ENCODE measurements at places on chromosomes 1 and 21. TPM values are rescaled to one million over a fixed set of nuclear protein-coding genes. Genes with fewer than 3 reads are reported as not detected.

SPRR2D gene
- polyA plus RNA-seq: not detected

TMEM61 gene
- polyA plus RNA-seq: 0.24 TPM

GNG4 gene
- 1.5 TPM for polyA plus RNA-seq

RBP7 gene
- polyA plus RNA-seq: 1.3 TPM

TNFRSF18 gene
- polyA plus RNA-seq: 0.51 TPM

KRTAP7-1 gene
- polyA plus RNA-seq: not detected

KDF1 gene
- 7.9 TPM for polyA plus RNA-seq

RORC gene
- polyA plus RNA-seq: 8.1 TPM

LRRIQ3 gene
- polyA plus RNA-seq: 3.0 TPM

DNA sequence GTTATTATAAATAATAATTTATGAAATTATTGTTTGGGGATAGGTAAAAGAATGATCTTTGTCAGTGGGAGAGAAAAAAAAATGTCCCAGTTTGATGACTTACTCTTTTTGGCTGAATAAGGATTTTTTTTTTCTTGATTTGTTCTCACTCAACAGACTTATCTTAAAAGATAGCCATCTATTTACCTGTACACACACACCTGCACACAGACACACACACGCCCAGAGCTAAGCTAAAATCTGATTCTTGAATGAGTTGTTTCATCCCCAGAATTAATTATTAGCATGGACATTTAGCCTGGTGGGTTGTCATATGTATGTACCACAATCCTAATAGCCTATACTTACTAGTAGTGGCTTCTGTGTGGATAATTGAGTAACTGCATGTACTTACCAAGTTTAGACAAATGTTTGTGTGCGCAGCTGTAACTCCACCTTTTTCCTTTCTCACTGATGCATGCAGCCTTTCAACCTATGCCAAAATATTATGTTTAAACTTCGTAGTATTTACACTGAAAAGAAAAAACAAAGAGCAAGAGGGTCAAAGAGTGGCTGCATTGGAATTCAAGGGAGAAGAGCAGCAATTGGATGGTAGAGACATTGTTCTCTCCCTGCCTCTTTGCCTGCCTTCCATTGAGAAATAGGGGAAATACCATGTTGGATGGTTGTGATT is 174.3 kb downstream of the ADGRL2 start:
- no peak for DNase-seq

DNA sequence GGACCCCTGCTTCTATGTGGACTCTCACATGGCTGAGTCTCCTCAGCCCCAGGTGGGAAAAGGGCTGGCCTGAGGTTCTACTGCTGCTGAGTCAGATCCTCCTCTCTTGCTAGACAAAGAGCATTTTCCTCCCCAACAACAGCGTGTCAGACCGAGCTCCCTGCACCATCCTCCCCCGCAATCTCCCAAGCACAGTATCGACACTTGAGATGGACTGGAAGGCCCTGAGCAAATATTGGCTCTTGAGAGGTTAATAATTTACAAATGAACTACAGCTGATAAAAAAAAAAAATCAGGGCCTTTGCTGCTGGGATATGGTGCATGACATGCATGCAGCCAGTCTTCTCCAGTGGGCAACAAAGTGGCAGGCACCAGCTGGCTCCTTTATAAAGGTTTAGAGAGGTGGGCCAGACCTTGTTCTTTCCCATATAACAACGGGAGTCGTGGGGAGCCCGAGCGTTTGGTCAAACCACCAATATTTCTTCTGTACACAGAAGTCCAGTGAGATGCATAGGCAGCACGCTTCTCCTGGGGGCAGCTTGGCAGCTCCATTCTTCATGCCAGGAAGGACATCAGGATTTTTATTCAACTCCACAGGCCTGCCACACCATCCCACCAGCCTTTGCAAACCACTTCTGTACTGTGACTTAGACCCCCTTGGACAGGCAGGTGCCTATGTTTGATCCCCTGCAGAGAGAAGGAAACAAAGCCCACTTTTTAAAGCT is 55.4 kb upstream of the CAMK1G start:
- DNase-seq: no peak

DNA sequence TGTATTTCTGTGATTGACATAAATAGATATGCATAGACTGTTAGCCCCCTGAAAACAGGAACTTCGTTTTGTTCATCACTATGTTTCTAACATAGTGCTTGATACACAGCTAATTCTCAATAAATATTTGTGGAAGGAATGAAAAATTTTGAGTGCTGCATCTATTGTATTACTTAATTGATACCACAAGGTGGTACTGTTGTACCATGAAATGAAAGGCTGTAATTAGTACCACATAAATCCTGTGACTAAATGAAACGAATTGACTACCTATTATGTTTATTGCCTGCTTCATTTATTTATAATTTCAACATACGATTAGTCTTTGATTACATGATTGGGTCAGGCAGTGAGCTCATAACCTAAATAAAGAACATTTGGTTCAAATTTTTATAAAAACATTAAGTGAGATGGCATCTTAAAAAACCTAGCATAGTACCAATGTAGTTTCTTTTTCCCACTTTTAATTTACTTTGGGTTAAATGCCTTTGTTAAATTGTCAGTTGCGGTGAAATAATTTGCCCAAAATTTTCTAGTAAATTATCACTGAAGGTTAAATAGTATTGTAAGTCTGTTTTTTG is 15.0 kb upstream of the TGFB2 start:
- no peak for DNase-seq

DNA sequence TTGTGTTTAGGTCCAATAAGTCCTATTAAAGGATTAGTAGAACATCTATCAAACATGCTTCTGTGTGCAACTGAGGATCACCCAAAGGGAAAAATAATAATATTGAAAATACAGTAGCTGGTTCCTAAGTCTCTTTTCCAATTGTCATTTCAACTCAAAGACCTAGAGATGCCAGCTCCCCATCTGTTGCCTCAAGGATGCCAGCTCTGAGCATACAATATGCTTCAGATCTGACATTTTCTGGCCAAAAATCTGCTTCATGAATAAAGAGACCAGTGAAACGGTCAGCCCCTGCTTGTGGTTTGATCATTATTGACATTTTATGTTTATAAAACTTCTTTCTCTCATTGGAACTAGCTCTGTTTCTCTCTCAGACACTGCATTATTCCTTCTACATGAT is 72.9 kb downstream of the CCDC185 start:
- DNase-seq: no peak

GRCh38 chr1:202501281-202501680 is 152.8 kb downstream of the PPP1R12B start:
- no peak for DNase-seq

DNA sequence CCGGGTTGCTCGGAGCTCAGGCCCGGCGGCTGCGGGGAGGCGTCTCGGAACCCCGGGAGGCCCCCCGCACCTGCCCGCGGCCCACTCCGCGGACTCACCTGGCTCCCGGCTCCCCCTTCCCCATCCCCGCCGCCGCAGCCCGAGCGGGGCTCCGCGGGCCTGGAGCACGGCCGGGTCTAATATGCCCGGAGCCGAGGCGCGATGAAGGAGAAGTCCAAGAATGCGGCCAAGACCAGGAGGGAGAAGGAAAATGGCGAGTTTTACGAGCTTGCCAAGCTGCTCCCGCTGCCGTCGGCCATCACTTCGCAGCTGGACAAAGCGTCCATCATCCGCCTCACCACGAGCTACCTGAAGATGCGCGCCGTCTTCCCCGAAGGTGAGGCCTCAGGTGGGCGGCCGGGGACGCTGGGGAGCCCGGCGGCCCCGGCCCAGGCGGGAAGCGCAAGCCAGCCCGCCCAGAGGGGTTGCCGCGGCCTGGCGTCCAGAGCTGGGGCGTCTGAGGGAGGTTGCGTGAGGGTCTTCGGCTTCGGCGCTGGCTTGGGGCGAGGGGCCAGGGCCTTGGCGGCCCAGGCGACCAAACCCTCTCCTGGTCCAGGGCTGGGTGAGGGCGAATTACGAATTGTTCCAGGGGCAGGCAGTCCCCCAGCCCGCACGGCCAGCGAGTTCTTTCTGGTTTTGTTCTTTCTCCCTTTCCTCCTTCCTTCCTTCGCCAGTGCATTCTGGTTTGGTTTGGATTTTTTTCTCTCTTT is 805 bp downstream of the SIM2 start:
- DNase-seq: no peak

DNA sequence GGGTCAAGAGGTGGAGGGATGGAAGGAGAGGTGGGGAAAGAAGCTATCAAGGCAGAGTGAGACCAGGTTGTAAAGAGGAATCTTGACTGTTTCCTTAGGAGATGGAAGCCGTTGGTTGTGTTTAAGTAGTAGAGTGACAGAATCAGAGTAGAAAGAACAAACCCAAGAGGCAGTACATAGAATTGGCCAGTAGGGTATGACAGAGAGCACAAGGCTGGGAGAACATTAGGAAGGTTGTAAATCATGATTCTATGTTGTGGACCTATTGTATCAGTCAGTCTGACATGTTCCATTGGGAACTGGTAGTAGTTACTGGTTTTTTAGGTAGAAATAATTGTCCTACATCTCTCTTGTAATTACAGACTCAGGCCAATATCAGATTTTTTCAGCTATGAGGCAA is 486.9 kb upstream of the USP24 start:
- no peak for DNase-seq

- DNase-seq: peak; percentile 76
These were observed 32.3 kb downstream of the TMEM63A start for GRCh38 chr1:225849925-225850324.

DNA sequence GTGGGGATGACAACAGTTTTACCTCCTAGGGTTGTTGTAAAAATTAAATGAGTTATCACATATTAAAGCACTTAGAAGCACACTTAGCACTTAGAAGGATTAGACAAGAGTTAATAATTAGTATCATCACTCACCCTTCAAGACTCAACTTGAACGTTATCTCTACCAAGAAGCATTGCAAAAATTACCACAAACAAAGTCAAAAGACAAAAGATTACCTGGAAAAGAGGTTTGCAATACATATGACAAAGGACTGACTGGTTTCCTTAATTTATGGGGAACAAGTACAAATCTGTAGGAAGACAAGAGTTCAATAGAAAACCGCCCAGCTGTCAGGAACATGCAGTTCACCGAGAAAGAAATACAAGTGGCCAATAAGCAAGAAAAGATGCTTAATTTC is 93.3 kb upstream of the ATP1A1 start:
- DNase-seq: no peak

- DNase-seq: no peak
These were observed 27.1 kb upstream of the LEPR start for GRCh38 chr1:65393347-65393746.

DNA sequence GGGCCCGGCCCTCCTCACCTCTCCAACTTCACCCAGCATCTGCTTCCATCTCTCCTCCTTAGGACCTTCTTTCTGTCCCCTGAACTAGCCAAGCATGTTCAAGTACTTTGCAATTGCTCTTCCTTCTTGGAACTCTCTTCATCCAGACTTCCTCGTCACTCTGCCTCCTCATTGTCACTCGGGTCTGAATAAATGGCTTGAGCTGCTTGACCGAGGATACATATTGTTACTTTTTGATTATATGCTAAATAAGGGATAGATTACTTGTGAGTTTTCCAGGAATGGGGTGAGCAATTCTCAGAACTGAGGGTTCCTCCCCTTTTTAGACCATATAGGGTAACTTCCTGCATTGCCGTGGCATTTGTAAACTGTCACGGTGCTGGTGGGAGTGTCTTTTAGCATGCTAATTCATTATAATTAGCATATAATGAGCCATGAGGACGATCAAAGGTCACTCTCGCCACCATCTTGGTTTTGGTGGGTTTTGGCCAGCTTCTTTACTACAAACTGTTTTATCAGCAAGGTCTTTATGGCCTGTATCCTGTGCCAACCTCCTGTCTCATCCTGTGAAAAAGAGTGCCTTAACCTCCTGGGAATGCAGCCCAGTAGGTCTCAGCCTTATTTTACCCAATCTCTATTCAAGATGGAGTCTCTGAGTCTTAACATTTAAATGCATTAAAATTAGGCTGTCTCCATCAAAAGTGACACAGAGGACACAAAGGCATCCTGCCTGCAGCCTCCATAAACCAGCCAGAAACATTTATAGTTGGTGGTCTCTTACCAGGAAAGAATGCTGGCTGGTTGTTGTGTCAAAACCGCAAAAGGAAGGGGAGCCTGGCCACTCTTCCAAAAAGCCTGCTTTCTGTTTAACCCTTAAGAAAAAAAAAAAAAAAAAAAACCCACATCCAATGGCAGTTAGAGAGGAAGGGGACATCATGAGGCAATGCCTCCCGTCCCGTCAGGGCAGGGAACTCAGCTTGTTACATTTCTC is 179.3 kb downstream of the KAZN start:
- no peak for DNase-seq

DNA sequence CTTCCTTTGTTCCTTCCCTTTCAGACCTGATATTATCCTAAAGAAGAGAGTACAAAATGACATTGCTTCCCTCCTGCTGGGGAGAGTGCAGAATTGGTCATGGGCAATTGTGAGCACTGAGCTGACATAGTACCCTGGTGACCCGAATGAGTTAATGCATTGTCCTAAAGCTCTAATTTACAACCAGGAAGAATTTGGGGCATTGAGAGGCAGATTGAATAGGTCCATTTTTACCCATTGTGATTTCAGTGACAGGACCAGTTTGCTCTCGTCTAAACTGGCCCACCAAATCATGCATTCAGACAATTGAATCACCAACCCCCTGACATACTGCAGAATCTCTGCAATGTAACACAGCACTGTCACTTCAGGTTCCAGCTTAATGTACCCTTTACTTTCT is 497.4 kb downstream of the DPYD start:
- DNase-seq: no peak

GRCh38 chr1:25128121-25128621 is 104.1 kb downstream of the SYF2 start:
- no peak for DNase-seq

DNA sequence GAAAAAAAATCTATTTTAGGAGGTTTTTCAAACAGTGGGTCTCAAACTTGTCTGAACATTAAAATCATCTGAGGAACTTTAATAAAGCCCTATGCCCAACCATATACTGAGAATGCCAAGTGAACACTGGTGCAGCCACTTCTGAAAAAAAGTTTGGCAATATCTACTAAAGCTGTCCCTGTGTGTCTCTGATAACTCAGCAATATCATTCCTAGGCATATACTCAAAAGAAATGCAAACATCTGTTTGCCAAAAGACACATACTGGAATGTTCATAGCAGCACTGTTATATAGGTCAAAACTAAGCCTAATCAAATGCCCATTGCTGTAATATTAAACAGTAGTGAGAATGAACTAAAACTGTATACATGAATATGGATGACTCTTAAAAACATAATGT is 74.2 kb upstream of the RGS4 start:
- DNase-seq: no peak

DNA sequence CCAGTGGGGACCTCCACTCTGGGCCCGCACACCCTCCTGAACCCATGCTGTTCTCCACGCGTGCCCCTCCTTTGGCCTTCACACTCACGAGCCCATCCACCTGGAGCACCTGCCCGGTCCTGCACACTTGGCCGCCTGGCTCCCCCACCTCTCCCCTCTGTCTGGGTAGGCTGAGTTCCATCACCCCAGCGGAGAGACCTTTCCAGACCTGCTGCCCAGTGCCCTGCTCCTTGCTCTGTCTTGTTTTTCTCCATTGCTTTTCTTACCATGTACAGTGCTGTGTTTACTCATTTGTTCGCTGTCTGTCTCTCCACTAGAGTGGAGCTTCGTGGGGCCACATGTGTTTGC is 351.0 kb upstream of the VAMP3 start:
- no peak for DNase-seq

DNA sequence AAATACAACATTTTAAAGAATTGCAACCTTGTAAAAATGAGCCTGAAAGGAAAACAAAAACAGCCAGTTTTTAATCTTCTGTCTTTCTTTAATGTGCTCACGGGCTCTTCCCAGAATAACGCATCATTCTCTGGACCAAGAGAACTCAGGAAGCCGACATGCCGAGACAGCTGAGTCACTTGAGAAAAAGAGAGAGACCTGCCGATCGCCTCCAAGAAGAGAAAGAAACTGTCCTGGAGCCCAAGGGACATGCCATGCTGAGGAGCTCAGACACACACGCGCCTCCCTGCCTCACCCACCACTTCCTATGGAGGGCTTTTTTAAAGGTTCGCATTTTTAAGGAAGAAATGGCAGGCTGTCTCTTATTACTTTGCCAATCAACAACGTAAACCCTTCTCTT is 176.4 kb downstream of the ZNF281 start:
- DNase-seq: no peak

Measured in left lung (tissue), 14 donors.